Progenitor cell of endocrine pancreas (in vitro differentiated cells): ENCODE measurements at places on chromosomes 12 and 14.

DNA sequence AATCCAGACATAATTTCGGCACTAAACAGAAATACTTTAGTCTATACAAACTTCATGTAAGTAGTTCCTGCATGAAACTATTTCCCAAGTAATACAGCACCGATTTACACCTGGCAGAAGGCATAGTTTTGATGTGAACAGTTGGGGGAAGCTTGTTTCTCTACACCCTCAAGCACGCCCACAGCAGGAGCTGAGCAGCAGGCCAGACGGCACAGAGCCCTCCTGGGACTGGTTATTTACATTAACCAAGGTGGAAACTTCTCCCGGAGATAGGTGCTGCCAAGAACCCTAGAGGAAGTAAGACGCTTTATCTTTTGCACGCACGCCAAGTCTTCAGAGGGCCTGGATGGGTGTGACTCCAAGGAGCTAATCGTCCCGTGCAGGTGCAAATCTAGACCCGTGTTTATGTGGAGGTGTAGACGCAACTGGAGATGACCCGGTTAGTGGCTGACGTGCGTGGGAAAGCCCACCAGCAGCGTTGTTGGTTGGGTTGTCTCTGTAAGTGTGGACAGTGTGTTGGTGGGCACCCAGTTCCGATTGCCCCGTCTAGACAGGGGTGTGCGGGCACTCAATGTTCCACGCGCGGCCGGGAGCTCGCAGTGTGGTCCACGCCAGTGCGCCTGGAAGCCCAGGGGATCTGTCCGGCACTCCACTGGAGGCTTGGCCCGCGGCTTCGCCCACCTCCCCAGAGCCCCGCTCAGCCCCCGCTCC, 767 bp upstream of the TCP11L2 start:
- DNase-seq: peak; percentile 9

DNA sequence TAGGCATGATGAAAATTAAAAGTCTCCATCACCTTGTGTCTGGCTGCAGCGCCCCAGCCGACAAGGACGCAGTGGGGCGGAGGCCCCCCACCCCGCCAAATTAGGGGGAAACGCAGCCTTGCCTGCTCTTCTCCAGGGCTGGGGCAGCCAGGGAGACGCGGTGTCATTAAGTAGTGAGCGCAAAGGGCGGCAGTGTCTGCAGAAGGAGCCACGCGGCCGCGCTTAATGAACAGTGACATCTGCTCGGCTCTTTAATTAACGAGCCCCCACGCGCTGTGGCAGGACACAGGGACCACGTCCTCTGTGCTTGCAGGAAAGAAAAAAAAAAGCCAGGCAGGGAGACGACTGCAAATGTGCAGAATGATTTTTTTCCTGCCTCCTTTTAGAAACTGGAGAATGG, 93.4 kb upstream of the NCOR2 start:
- no peak for DNase-seq

- DNase-seq: no peak
Observed at GRCh38 chr12:30613119-30613830, 82.4 kb downstream of the IPO8 start.

GRCh38 chr12:9099552-9100190, 16.0 kb downstream of the A2M start:
- no peak for DNase-seq

DNA sequence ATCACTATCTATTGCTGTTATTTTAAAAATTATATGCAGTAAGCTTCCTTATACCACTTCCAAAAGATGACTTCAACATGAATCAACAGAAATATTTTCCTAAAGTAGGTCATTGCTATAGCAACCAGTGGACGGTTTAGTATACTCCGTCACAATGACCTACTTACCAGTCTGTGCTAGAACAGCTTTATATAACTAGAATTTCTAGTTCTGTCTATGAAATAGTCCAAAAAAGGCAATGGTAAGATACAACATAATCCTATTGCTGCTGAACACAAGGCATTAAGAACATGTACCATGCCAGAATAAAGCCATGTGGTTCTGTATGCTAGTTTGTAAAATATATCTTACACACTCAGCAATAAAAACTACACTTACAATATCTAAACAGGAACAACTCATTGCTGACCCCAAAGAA, 40.7 kb upstream of the MTERF2 start:
- DNase-seq: no peak

DNA sequence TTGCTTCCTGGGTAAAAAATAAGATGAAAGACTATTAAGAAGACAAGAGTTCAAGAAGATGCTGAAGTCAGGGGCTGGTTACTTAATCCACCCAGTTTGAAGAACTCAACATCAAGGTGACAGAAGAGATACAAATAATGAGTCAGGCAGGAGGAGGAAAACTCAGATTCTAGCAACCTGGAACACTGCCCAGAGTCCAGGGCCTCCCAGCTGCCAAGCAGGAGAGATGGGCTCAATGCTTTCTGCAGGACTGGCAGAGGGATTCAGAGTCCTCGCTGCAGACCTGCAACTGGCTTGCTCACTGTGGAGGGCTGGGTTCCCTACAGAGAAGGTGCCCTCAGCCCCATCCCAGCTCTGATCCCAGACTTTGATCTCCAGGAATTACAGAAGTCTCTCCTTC, 28.6 kb upstream of the CEBPE start:
- DNase-seq: no peak

DNA sequence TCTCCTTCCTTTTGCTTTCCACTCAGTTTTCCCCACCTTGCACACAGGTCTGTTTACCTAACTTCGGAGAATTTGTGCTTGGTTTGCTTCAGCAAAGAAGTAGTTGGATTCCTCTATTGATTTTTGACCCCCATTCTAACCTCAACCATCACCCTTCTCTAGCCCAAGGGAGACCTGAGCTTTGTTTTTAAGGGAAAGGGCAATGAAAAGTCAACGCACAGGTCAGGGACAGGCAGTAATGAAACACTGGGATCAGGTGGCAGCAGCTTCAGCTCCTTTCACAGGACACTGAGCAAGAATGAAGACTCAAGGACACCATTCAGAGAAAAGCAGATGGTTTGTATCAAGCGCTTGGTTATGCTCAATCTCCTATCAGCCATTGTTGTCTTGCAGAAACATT, 46.9 kb upstream of the KRR1 start:
- no peak for DNase-seq

DNA sequence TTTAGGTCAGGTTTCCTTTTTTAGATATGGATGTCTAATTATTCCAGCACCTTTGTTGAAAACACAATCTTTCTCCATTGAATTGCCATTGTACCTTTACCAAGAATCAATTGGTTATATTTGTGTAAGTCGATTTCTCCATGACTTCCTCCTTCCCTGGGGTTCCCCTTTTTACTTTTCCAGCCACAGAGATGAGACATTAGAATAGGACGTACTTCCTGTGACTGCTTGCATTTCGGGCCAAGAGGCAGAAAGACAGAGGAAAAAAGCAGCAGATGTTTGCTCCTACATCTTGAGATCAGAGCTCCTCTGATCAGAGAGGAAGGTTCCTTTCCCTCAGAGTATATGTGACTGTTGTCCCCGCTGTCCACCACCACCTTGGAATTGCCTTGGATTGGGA, 453.7 kb upstream of the RGS6 start:
- DNase-seq: no peak

DNA sequence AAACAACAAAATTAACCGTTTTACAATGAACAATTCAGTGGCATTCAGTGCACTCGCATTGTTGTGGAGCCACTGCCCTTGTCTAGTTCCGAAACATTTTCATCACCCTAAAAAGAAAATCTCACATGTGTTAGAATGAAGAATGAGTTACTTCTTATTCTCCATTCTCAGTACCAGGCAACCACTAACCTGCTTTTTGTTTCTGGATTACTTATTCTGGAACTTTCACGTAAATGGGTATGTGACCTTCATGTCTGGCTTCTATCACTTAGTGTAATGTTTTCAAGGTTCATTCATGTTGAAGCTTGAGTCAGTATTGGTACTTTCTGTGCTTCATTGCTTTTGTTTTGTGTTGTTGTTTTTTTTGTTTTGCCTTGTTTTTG, 15.6 kb downstream of the RCOR1 start:
- DNase-seq: no peak

- no peak for DNase-seq
Observed at GRCh38 chr12:114400361-114400811, 5.6 kb downstream of the TBX5 start.

DNA sequence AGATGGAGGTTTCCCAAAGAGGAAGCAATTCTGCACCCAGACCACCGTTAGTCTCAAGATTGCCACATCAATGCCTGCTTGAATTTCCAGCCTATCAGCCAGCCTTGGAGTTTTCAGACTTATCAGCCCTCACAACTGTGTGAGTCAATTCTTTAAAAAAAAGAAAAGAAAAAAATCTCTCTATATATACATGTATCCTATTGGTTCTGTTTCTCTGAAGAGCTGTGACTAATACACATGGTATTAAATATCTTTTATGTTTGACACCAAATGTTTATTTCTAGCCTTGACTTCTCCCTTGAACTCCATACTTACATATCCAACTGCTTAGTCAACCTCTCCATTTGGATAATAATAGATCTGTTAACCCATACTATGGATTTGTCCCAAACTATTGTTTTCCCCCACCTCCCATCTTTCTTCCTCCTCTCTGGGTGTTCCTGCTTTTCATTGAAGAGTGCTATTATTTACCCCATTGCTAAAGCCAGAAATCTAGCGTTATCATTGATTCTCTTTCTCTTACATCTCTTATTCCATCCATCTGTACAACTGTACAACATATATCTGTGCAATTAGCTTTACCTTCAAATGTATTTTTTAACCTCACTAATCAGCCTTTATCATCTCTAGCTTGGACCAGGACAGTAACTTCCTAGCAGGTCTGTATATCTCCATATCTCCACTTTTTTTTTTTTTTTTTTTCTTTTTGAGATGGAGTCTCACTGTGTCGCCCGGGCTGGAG, 22.7 kb upstream of the EID3 start:
- no peak for DNase-seq

GRCh38 chr12:115449526-115449925, 765.6 kb upstream of the TBX3 start:
- DNase-seq: no peak

DNA sequence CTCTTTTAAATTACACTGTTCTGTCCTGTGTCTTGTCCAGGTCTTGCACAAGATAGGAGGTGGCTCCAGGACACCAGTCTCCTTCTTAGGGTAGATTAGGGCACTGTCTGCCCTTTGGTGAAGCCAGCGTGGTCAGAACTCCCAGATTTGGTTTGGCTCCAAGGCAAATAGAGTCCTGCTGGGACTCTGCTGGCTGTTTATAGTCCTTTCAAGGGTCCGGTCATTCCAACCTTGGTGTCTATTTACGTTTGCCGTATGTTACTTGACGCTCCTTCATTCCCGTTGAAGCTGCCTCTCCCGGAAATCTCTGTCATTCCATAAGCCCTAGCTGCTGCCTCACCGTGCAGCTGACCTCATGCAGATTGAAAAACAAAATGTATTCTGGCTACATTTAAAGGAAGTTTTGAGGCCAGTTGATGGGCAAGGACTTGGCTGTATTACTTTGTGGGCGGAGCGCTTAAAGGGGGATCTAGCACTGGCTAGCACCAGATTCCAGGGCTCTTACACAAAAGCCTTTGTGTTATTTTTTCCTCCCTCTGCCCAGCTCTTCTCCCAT, 180.6 kb downstream of the AKAP6 start:
- DNase-seq: no peak

- no peak for DNase-seq
Observed at GRCh38 chr12:93154753-93155480, 222.8 kb upstream of the NUDT4 start.

GRCh38 chr12:127621366-127621765, 645.6 kb upstream of the TMEM132C start:
- DNase-seq: no peak

DNA sequence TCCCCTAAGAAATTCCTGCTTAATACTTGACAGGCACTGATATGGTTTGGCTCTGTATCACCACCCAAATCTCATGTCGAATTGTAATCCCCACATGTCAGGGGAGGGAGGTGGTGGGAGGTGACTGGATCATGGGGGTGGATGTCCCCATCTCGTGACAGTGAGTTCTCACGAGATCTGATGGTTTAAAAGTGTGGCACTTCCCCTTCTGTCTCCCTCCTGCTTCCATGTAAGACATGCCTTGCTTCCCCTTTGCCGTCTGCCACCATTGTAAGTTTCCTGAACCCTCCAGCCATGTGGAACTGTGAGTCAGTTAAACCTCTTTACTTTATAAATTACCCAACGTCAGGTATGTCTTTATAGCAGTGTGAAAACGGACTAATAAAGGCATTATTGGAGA, 198.0 kb downstream of the FOXN3 start:
- DNase-seq: no peak

DNA sequence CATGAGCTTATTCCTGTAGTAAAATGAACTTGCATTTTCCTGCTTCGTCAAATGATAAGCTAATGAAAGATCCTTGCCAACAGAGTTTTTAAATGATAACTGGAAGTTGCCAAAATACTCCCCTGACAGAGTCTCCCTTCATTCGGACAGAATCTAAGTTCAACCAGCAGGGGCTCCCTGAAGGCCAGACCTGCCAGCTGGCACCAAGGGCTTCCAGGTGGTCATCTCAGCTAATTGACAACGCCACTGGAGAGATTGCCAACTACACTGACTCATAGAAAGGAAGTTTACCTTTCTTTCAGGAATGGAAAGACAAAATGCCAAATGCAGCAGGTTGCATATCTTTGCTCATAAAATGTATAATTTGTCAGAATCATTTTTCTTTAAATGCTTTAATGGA, 462.8 kb downstream of the GXYLT1 start:
- no peak for DNase-seq

GRCh38 chr14:52081964-52082363, 13.1 kb upstream of the NID2 start:
- DNase-seq: no peak

GRCh38 chr12:79662046-79662811, 28.5 kb downstream of the PAWR start:
- no peak for DNase-seq

- DNase-seq: no peak
Observed at GRCh38 chr12:47718531-47718930, 6.8 kb downstream of the ENDOU start.

DNA sequence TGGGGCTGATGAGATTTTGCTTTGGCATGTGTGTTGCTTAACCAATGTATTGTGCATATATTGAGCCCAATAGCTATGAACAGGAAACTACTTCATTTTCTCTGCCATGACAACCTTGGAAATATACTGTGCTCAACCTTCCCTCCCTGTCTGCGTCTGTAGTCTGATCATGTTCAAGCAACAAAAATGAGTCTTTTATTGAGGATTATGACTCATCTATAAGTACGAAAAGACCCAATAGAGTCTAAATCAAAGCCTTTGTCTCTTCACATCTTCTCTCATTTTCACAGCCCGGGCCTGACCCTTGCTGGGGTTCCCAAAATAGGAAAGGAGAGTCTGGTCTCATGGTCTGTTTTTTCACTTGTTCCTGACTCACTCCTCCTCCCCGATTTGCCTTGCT, 158.2 kb downstream of the CAND1 start:
- no peak for DNase-seq

- DNase-seq: no peak
Observed at GRCh38 chr12:25018146-25018545, 69.2 kb upstream of the BCAT1 start.

DNA sequence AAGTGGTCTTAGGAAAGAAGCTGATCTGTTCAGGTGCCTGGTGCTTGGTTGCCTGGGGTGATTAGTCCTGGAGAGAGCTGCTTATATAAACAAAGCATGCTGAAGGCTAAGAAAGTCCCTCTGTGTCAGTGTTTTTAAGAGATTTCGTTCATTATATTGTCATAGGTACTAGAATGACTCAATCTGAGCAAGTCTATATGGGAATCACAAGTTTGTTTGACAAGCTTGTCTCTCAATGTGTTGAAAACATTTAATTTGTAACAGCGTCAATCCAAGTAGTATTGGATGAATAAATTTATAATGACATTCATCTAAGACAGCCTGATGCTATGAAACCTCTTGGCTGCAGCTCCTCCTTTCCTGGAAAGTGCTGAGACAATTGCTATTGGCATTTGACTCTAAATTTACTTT, 256.3 kb downstream of the TMTC2 start:
- no peak for DNase-seq
